NCI-H524 treated with DMSO at 0.1 percent for 48 hours (cell line): ENCODE measurements at places on chromosomes 11 and 22.

- no peak for DNase-seq
Measured at GRCh38 chr11:42526426-42526825, 785.4 kb upstream of the API5 start.

DNA sequence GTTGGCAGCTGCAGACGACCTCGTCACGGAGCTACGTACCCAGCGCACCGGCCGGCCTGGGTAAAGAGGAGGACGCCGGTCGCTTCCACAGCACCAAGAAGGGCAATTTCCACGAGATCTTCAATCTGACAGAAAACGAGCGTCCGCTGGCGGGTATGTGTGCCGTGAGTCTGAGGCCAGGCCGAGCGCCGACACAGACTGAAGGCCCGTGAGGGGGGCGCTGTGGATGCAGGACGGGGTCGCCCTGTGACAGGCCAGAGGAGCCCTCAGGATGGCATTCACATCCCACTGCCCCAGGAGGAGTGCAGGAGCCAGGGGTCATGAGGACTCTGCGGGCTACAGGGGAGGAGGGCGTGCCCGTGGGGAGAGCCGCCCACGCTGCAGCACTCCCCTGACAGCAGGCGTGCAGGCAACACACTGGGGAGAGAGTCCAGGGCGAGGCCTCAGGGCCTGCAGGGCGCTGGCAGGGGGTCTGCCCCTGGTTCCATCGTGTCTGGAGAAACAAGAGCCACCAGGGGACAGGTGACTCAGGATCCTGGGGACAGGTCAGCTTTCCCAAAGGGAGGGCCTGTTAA lies 53.6 kb downstream of the GRAMD4 start:
- no peak for DNase-seq

DNA sequence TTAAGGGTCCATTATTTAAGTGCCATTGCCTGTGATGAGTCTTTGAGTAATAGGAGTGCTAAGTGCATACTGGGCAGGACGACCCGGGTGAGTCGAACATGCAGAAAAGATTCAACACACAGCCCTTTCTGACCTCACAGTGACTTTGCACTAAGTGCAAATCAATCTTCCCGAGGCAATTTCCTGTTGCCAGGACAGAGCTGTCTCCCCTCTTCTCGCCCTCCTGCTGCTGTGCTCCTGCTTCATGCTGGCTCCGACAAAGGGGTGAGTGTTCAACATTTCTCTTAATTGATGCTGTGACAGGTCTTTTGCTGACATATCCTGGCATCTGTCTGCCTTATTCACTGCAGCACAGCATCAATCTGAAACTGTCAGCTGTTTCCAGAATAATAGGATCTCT lies 42.0 kb downstream of the MCHR1 start:
- DNase-seq: no peak

- no peak for DNase-seq
Measured at GRCh38 chr22:46846150-46846831, 83.8 kb downstream of the TBC1D22A start.

DNA sequence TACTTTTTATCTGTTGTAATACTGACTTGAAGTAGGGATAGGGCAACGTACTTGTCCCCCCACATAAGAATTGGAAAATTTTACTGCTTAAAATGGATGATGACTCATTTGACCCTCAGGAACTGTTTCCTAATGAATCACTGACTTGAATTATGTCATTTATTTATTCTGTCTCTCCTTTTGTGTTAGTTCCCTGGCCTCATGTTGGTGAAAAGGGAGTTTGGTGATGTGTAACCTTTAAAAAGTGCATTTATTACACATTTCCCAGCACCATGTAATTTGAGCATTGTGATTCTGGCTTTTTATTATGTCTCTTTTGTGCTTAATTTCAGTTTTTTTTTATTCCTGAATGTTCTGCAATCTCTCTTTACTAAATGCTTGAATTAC lies 20.3 kb upstream of the PGM2L1 start:
- no peak for DNase-seq

- no peak for DNase-seq
Measured at GRCh38 chr11:8941341-8942103, 1.3 kb downstream of the ASCL3 start.

GRCh38 chr11:106276859-106277436 lies 199.5 kb downstream of the AASDHPPT start:
- no peak for DNase-seq

- no peak for DNase-seq
Measured at GRCh38 chr11:128492461-128492860, 94.9 kb downstream of the ETS1 start.

DNA sequence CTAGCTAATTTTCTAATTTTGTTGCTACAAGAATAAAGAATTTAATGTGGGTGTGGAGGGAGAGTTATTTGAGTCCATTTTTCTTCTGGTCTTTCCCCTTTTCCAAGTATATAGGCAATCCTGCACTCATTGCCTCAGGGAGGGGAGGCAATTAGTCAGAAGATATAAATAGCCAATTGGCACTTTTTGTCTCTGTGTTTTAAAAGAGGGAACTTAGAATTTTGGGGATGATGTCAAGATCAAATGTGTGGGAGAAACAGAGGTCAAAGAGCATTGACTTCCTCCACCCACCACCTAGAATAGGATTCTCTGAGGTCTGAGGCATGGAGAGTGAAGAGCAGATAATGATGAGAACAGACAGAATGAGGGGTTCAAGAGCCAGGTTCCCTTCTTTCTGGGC lies 120.3 kb upstream of the ZC3H12C start:
- no peak for DNase-seq

DNA sequence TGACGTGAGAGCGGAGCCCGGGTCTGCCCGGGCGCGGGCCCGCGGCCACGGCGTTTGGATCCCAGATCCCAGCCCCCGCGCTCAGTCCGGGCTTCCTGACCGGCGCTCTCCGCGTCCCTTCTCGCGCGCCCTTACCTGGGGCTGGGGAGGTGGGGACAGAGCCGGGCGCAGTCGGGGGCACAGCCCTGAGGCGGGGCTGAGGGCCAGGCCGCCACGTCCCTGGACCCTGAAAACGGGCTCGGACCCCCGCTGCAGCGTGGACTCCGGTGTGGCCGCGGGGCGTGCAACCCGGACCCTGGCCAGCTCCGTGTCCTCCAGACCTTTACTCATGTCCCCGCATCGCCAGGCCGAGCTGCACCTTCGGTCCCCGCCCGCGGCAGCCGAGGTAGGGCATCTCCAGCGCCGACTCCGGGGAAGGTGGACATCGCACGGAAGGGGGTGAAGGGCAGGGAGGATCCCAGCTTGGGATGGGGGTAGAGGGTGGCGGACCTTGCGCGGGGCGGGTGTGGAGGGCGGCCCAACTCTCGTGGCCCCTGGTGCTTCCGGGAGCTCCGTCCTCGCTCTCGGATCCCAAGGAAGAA lies 9.9 kb upstream of the AIFM3 start:
- no peak for DNase-seq

GRCh38 chr11:133824593-133824992 lies 20.7 kb downstream of the SPATA19 start:
- no peak for DNase-seq

- peak; percentile 26 for DNase-seq
Measured at GRCh38 chr11:22130462-22131053, 62.3 kb upstream of the ANO5 start.

- no peak for DNase-seq
Measured at GRCh38 chr22:19515654-19516377, 8.4 kb downstream of the CLDN5 start.

- peak; percentile 39 for DNase-seq
Measured at GRCh38 chr11:115607621-115608221, 103.5 kb upstream of the CADM1 start.

DNA sequence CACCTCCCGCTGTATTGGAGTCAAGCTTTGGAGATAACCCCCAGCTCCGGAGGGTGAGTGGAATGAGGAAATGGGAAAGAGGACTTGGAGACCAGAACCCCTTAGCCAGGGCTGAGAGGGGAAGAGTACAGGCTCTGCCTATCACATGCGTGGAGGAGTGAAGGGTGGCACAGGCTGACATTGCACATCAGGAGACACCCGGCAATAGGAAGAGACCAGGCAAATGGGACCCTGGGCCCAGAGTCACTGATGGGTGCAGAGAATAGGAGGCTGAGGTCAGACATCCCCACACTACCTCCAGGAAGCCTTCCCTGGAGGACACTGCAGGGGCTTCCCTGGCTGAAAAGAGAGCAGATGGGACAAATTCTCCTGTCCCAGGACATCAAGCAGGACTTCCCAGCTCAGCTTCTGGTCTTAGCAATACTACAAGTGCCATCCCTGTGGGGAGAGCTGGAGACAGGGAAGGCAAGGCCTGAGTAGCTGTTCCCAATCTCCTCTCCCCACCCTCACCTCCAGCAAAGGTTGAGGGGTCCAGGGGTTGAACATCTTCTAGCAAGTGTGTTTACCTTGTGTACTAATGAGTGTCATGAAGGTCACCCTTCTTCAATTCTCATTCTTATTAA lies 160.7 kb downstream of the BUD13 start:
- no peak for DNase-seq

- no peak for DNase-seq
Measured at GRCh38 chr11:58047818-58048217, 17.1 kb downstream of the OR6Q1 start.

DNA sequence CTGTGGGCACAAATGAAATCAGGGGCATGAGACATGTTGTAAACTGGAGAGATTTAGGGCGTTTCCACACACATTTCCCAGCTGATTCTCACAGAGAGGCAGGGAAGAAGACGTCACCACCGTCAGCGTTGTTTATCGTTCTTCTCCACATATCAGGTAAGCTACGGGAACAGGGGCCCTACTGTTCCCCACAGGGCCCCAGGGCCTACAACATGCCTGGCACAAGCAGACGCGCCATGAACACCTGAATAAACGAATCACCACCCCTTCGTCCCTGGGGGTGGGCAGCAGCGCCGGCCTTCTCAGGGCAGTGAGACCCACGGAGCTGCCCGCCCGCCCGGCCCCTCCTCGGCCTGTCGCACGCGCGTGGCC lies 342 bp downstream of the EFCAB6 start:
- no peak for DNase-seq

- peak; percentile 9 for DNase-seq
Measured at GRCh38 chr11:112511911-112512310, 251.3 kb upstream of the PLET1 start.

GRCh38 chr11:112630496-112630895 lies 330.7 kb upstream of the NCAM1 start:
- DNase-seq: no peak

DNA sequence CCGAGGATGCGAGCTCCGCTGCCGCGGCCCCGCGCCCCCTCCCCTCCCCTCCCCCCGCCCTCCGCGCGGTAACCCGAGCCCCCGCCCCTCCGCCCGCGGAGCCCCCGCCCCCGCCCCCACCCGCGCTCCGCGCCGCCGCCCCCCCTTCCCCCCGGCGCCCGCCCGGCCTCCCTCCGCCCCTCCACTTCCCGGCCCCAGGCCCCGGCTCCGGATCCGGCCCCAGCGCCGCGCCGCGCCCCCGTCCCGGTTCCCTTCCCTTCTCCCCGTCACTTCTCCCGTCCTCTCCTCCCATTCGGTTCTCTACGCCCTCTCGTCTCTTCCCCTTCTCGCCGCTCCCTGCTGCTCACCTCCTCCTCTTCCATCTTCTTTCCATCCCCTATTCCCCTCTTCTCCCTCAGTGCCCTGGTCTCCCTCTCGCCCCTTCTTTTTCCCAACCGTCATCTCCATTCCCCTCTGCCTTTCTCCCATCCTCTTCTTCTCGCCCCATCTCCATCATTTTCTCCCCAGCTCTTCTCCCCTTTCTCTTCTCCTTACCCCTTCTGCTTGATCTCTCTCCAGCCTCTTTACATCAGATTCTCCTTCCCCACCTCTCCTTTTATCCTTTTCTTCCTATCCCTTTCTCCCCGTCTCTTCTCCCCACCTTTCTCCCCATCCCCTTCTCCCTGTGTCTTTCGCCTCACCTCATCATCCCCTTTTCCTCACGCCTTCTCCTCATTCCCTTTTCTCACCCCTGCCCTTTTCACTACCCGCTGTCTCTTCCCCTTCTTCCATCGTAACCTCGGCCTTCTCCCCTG lies at the start of gene DCHS1:
Gene DCHS1 (minus strand): TSS at position 20 of the 794 bp plus-strand sequence. CDS start 14,196 bp downstream, outside the sequence.
- no peak for DNase-seq

GRCh38 chr11:45606514-45607281 lies 58.7 kb downstream of the CHST1 start:
- DNase-seq: no peak

- no peak for DNase-seq
Measured at GRCh38 chr11:12949453-12949852, 59.7 kb upstream of the RASSF10 start.

- no peak for DNase-seq
Measured at GRCh38 chr11:7672276-7672959, 882 bp downstream of the CYB5R2 start.

DNA sequence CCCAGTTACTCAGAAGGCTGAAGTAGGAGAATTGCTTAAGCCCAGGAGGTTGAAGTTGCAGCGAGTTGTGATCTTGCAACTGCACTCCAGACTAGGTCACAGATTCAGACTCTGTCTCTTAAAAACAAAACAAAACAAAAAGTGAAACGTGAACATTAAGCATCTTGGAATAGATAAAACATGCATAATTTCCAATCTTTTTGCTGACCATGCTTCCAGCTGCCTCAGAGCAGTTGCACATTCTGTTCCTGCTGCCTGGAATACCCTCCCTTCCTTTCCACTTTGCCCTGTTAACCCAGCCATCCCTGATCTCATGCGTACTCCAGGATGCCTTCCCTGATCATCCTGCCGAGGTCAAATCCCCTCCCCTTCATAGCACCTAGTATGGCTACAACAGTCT lies 718 bp upstream of the CCDC88B start:
- DNase-seq: no peak

GRCh38 chr11:44593251-44593650 lies 27.8 kb downstream of the CD82 start:
- no peak for DNase-seq

- no peak for DNase-seq
Measured at GRCh38 chr11:77967753-77968152, 26.7 kb downstream of the INTS4 start.

- no peak for DNase-seq
Measured at GRCh38 chr22:44676441-44677352, 25.3 kb upstream of the PRR5 start.

DNA sequence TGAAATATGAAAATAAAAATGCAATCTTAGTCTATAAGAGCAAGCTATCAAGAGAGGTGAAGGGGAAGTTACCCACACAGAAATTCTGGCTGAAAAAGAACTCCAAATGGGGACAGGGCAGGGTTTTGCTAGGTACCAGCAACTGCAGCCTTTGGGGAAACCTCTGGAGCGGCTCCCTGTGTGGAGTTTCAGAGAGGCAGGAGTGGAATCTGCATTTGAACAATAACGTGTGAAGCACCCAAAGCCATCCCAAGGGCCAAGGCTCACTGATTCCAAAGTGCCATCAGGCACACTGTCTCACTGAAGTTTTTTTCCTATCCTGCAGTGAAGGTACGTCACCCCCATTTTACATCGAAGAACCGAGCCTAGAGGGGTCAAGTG lies 87.8 kb downstream of the KCNC1 start:
- DNase-seq: no peak
